Naive thymus-derived CD4-positive, alpha-beta T cell (primary cell): ENCODE measurements at places on chromosomes 11 and 22.

DNA sequence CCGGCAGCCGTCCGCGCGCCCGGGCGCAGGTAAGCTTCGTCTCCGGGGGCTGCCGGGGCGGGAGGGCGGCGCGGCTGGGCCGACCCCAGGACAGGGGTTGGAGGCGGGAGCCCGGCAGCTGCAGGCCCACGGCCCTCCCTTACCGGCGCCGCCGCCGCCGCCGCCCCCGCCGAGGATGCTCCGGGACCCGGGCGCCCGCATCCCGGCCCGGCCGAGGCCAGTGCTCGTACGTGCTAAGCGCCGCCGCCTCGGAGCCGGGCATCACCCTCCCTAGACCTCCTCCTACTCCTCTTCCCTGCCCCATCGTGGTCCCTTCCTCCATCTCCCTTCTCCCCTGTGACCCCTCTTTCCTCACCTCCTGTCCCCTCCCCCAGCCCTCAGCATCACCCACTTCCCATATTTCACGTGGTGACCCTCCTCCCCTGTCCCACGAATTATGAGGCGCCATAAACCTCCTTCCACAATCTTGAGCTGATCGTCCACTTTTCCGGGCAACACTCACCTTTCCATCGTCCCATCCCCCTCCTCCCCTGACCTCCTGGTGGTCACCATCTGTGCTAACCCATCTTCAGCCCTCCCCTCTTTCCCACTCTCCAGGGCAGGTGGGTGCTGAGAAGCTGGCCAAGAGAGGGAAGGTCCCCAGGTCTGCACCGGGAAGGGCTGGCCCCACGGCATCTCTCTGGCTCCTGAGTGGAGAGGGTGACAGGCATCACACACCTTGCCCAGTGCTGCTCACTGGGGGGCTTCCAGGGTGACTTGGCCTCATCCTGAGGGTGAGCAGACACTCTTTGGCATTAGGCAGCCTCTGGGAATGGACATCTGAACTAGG is 612 bp downstream of the ASPHD2 start:
- no peak for DNase-seq

DNA sequence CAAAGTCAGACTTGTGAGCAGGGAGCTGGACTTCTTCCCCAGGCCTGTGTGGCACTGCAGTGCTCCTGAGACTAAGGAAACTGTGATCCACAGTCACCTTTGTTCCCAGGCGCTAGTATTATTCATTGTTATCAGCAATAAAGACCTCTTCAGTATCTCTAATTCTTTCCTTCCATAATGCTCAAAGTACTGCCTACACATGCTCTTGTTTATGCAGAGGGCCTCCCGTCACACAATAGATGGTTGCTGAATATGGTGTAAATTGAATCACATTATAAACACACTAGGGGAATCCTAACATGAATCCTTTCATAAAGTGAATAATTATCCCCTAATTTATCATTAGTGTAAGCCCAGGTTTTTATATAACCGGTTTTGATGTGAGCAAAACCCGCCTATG is 493.3 kb downstream of the BUD13 start:
- DNase-seq = no peak

DNA sequence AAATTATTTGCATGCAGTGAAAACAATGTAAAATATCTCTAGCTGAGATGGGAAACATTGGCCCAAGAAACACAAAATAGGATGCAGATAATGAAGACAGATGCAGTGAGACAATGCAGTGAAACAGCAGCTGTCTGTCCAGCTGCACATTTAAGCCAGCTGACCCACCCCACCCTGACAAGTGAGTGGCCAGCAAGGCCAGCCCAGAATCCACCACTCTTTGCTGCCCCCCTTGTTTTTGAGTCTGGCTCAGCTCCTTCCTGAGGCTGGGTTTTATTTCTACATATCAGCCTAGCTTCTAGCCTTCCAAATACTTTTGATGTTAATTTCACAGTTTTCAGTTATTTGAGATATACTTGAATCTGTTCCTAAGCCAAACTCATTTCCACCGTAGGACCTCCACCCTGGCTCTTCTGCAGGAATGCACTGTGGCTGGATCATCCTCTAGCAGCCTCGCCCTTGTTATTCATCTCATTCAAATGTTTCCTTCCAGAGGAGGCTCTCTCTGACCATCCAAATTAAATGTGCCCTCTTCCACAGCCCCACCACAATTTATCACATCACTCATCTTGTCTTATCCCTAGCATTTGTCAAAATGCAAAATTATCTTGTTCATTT is 154.1 kb upstream of the POU2AF2 start:
- DNase-seq = no peak

DNA sequence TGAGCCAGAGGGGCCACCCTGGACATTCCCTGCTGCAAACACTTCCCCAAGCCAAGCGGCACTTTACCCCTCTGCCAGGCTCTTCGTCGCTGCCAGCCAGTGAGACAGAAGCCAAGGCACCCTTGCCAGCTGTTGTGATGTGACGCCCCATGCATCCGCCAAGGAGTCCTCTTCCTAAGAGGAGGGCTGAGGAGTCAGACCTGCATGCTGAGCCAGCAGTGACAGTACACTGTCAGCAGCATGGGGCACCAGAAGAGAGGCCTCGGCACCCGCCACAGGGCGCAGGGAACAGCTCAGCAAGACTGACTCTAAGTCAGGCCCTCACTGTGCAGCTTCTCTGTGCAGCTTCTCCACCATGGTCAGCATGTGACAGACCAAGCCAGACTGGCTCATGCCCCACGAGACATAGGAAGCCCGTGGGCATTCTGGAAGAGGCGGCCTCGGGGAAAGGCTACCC is 26.4 kb downstream of the VPS37C start:
- no peak for DNase-seq

DNA sequence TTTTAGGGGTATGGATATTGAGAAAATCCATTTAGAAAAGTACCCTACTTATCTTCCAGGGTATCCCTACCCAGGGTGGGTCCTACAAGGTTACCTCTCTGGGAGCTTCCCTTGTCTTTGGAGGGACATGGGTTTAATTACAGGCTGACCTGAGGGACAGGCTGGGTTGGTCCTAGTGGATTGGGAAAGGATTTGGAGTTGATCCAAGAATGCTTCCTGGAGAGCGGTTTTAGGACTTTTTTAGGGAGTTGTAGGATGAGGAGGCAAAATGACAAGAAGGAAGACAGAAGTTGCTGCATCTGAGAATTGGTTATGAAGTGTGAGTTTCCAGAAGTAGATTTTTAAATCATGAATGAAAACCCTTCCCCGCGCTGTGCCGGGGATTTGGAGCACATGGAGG is 61.8 kb upstream of the CRTAM start:
- DNase-seq = no peak

- DNase-seq = no peak
Observed at GRCh38 chr11:27456140-27456794, 16.3 kb downstream of the LGR4 start.

DNA sequence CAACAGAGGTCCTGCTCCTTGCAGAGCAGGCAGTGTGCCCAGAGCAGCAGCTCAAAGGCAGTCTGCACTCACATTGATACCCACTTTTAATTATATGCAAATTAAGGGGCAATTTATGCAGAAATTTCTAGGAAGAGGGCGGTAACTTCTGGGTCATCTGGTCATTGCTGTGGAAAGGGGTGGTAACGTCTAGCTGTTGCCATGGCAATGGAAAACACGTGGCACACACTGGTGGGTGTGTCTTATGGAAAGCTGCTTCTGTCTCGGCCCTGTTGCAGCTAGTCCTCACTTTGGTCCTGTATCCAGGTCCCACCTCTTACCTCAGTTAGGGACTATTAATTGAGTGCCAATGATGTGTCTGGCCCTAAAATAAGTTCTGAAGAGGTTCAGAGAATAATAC is 36.8 kb downstream of the BARX2 start:
- DNase-seq = no peak

GRCh38 chr11:129391821-129392220 is 16.2 kb downstream of the BARX2 start:
- no peak for DNase-seq

DNA sequence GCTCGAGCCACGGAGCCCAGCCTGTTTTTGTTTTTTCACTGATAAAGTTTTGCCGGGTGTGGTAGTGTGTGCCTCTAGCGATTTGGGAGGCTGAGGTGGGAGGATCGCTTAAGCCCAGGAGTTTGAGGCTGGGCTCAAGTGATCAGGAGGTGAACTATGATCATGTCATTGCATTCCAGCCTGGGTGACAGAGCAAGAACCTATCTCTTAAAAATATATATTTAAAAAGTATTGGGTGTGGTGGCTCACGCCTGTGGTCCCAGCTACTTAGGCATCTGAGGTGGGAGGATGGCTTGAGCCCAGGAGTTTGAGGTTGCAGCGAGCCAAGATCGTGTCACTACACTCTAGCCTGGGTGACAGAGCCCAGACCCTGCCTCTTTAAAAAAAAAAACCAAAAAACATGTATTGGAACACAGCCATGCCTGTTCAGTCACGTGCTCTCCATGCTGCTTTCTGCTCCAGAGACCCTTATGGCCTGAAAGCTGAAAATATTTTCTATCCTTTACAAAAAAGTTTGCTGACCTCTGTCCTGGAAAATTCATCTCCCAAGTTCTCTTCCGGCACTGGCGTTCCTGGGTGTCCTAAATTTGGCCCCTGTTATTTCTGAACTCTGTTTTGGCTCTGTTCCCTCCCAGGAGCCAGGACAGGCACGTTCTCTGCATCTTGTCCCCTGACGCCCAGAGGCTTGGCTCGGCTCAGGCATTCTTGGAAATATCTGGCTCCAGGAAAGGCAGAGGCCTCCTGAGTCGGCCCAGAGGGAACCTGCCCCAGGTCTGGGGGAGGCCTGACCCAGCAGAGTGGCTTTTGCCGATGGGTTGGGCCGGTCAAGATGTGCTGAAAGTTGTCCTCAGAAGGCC is 61.3 kb upstream of the PPP6R3 start:
- DNase-seq = no peak

GRCh38 chr22:37582526-37582925 is 2.6 kb upstream of the LGALS2 start:
- no peak for DNase-seq

DNA sequence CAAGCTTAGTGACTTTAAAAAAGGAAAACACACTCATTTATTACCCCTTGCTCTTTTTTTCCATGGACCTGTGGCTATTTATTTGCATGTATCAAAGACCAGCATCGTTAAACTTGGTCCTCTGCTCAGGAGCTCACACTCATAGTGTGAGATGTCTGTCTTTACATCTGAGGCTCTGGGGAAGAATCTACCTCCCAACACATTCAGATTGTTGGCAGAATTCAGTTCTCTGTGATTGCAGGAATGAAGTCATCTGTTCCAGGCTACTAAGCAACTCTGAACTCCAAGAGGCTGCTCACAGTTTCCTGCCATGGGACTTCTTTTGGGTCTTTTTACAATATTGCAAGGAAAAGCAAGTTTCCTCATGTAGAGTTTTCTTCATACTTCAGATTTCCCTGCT is 138.8 kb downstream of the LRRC4C start:
- no peak for DNase-seq

DNA sequence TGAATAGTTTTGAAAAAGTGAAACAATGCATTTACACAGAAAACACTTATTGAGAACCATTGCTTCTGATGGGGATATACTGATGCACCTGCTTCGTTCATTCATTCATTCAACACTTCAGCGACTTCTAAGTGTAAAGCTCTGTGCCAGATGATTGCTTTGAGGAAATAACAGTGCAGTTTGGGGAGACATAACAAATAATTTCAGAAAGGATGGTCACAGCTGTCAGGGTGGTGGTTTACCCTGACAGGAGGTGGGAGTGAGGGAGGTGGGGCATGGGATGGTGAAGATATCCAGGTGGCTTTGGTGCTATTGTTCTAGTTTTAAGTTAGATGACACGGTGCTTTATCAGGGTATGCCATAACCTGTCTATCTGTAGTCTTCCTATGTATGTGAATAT is 344.1 kb downstream of the LARGE1 start:
- no peak for DNase-seq

DNA sequence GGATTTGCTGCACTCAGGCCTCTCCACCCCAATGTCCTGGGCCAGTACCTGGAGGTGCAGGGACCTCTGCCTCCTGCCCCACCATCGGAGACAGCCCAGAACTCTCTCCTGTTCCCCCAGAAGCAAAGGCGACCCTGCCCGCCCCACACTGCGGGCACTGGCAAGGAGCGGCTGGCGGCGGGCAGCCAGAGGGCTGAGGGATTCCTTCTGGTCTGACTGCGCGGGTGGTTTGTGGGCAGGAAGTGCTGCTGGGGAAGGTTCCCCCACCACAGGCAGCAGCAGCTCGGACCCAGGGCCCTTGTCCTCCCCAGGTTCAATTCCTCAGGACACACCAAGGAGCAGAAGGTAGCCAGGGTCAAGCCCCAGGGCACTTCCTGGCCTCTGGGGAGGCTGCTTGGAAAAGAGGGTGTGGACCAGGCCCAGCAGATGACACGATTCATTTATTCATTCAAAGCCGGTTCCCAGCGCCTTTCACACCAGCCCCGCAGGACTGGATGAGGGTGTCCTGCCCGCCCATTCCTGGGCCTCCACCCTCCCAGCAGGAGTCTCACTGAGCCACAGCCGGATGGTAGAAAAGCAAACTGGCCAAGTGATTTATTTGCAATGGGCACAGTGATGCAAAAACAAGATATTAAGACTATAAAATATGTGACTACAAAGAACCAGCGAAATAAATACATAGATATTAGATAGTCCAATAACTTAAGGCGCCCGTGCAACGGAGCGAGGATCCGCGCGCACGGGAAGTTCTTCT is 1.2 kb downstream of the PHLDA2 start:
- DNase-seq = no peak

DNA sequence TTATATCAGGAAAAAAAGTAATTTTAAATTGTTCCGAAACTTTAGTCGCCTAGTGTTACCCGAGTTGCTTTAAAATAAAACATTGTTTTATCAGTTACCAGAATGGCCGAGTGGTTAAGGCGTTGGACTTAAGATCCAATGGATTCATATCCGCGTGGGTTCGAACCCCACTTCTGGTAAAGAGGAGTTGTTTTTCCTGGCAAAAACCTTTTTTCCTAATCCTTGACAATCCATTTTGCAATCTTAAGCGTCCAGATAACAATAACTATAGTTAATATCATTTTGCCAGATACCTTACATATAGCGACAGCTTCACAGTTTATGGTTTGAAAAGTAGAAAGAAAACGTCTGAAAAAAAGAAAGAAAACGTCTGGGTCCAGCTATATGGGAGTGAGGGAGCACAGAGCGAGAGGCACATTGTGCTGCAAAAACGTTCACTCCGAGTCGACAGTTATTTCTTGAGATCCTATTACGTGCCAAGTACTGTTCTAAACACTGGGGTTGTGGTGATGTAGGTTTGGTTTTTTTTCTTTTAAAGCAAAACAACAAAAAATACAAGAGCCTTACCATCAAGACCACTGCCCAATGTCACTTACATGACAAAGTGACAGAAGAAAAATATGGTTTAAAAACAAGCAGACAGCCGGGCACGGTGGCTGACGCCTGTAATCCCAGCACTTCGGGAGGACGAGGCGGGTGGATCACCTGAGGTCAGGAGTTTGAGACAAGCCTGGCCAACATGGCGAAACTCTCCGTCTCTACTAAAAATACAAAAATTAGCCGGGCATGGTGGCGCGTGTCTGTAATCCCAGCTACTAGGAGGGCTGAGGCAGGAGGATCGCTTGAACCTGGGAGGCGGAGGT is 40.6 kb downstream of the OR4D9 start:
- no peak for DNase-seq

DNA sequence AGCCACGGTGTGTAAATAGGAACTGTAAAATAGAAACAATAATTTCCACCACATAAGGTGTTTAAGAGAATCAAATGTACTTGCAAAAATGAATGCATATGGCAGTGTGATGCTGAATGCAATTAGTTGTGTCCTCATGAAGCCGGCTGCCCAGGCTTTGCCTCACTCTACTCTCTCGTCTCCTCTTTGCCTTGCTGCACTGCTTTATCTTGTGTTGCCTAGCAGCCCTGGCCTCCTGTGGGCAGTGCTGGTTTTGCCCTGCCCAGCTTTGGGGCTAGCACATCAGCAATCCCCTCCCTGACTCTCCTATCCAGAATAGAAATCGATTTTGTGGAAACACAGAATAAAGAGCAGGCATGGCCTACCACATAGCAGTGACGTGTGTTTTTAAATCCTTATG is 30.0 kb downstream of the LRRC32 start:
- no peak for DNase-seq
